ENCODE measurements at places on chromosomes 1 and 21.
A peak's percentile ranks its signal among the peaks of the same experiment; 100 is the strongest.

DNA sequence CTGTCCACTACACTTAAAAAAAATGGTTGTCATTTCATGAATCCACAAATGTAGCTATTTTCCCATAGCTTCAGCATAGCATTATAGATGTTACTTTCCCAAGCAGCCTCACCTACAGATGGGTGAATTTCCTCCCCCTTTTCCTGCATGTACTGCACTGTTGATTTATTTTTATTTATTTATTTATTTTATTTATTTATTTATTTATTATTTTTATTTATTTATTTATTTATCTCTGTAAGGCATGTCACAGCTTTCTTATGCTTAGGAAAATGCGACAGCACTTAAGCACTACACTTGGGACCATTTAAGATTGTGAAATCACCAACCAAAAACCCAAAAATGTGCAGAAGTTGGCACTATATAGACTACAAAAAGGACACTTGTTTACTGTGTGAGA lies 4.9 kb downstream of the CD1A start:
- no peak for DNase-seq

DNA sequence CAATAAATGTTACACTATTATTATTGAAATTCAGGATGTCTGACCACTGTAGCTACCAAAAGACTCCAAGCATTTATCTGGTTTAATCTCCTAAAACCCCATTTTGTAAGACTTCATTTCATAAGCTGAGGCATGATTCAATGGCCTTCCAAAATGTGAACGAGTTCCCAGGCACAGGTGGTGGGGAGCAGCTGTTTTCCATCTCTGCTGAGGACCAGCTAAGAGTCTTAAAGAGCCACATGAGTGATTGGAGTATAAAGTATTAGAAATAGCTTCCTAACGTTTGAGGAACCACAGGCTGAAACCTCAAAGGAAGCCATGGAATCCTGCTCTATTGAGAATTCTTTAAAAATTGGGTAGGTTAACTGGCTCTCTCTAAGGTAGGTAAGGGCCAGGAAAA lies 44.9 kb downstream of the SEC16B start:
- DNase-seq: no peak

- DNase-seq: no peak
Measured at GRCh38 chr21:42862774-42863503, 16.4 kb downstream of the WDR4 start.

DNA sequence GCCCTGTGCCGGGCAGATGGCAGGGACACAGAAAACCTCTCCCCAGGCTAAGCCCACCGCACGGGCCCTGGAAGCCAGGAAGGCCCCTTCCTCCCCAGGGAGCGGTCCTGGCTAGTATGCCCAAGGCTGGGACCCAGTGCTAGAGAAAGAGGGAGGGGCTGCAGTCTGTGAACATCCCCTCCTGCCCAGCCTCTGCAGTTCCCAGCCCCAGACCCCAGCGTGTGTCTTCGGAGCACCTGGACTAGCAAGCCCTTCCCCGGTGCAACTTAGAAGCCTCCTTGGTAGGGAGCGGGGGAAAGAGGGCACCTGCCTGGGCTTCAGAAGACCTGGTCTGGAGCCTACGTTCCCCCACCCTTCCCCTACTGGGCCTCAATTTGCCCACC lies 2.1 kb downstream of the PLEKHG5 start:
- no peak for DNase-seq

DNA sequence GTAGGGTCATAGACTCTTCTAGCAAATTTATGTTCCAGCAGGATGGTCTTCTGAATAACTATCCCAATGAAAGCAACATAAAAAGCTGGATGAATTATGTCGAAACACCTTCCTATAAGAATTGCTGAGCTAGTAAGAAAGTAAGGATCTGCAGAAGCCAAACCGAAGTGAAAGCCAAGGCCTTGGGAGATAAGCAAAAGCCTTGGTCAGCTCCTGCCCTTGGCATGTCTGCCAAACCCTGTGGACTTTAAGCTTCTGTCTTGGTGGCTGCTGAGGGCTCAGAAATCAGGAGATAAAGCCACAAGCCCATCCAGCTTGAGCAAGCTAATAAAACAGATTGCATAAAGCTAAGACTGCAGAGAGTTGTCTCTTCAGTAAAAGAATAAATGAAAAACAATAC lies 81.2 kb upstream of the KCND3 start:
- no peak for DNase-seq

GRCh38 chr1:201356236-201356635 lies 21.2 kb downstream of the TNNT2 start:
- no peak for DNase-seq

GRCh38 chr1:220067269-220068204 lies 21.2 kb upstream of the EPRS1 start:
- DNase-seq: no peak

DNA sequence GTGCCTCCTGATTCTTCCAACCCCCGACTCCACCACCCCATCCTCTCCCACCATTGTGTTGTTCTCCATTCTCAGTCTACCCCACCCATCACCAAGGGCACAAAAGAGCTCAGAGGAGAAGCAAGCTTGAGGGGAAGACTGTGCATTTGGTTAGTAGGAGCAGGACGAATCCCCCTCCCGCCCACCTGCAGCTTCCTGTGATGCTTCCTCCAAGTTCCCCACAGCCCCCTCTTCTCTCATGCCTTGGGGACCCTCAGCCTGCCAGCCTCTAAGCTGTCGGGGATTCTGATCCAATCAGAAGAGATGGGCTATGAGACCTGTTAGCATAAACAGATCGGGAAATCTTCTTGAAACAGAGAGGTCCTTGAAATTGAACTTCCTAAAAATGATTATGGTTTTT lies 22.2 kb upstream of the CAPZB start:
- DNase-seq: no peak

- DNase-seq: no peak
Measured at GRCh38 chr1:68544651-68545050, 47.8 kb upstream of the DEPDC1 start.

- no peak for DNase-seq
Measured at GRCh38 chr1:54650417-54650816, 8.8 kb downstream of the MROH7 start.

DNA sequence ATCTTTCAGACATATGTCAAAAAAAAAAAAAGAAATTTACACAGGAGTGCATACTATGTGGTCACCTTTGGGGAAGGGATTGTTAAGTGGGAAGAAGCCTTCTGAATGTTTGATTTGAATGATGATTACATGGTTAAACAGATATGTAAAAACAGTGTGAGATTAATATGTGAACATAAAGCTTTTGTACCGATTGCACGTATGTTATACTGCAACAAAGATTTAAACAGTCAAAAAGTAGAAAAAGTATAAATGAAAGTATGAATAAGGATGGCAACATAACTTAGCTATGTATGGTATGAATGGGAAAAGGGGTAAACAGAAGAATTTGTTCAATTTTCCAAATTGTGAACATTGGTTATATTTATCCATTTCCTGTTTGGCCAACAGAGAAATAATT lies 10.0 kb upstream of the PLPP3 start:
- no peak for DNase-seq

DNA sequence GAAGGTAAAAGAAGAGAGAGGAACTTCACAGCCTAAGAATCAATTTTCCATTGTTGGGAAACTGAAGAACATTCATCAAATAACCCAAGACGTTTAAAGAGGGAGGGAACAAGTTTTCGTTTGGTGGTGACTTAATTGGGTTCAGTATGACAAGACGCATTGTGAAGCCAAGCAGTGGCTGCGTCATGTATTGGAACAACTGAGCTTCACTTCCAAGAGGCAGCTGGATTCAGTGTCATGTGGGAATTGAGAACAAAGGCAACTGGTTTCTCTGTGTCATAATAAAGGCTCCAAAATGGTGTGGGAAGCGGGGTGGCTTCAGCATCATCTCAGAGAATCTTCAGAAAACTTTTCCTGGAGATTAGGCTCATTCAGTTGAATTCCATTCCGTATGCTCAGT lies 29.8 kb upstream of the RC3H1 start:
- DNase-seq: peak; percentile 34

DNA sequence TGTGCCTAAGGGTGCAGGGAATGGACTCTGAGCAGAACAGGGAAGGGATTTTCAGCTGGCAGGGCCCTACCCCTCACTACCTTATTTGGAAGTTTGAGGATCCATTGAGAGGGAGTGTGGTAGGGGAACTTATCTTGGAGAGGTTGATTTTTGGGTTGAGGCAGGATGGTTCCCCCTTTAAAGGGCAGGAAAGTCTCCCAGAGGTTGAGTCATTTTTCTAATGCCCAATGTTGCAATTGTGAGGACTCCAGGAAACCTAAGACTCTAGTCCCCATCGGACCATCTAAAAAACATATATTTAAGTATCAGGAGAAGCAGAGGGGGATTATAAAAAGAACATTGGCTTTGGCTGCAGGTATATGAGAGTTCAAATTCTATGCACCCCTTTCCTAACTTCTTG lies 47.3 kb downstream of the SAMD13 start:
- no peak for DNase-seq

DNA sequence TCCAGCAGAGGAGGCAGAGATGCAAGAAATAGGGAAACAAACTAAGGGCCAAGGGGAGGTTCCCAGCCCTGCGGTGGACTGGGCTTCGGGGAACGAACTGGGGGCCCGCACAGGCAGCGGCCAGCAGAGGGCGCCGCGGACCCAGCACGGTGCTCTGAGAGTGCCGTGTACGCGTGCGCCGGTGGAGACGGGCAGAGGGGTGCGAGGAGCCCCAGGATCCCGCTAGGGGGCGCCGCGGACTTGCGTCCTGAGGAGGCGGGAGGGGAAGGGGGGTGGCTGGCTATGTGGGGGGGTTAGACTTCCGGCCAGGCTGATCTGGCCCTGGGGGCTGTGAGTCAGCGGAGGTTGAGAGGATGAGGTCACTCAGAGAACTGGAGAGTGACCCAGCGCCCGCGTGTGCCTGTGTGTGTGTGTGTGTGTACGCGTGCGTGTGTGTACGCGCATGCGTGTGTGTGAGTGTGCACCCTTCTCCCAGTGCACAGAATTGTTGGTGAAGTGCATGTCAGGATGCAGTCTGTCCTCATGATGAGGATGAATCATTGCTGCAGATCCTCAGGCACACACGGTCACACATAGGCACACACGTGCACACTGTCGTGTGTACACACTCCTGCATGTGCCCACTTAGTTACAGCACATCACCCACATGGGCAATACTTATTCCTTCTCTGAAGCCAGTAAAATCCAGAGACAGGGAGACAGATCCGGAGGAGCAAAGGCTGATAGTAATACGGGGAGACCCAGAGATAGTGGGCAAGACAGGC lies 17.0 kb downstream of the NES start:
- DNase-seq: peak; percentile 98

DNA sequence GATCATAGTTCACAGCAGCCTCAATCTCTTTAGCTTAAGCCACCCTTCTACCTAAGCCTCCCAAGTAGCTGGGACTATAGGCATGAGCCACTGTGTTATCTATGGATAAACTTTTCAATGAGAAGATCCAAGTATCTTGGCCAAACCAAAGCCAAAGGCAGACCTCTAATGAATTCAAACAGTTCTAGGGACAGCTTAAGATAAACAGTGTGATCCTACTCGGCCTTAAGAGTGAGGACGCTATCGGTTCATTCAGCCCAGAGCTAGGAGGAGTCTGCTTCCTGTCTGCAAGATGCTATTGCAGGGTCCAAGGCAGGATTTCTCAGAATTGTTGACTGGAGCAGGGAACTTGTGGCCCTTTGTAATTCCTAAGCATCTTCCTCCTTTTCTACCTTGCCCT lies 368.7 kb downstream of the ST6GALNAC3 start:
- DNase-seq: no peak

DNA sequence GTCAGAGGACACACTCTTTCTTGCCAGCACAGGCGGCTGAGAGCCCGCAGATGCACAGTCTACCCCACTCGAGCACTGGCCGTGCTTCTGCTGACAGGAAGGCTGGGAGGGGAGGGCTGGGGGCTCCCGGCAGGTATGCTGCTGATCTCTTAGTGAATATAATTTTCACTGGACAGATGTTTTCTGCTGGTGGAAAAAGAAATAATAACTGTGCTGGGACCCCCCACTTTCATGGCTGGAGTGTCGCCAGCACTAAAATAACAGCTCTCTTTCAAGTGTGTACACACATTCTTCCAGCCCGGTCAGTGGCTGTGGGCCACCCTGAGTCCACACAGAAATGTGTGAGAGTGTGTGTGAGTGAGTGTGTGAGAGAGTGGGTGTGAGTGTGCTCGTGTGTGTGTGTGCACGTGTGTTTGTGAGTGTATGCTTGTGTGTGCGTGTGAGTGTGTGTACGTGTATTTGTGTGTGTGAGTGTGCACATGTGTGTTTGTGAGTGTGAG lies 167.7 kb upstream of the USP24 start:
- no peak for DNase-seq

DNA sequence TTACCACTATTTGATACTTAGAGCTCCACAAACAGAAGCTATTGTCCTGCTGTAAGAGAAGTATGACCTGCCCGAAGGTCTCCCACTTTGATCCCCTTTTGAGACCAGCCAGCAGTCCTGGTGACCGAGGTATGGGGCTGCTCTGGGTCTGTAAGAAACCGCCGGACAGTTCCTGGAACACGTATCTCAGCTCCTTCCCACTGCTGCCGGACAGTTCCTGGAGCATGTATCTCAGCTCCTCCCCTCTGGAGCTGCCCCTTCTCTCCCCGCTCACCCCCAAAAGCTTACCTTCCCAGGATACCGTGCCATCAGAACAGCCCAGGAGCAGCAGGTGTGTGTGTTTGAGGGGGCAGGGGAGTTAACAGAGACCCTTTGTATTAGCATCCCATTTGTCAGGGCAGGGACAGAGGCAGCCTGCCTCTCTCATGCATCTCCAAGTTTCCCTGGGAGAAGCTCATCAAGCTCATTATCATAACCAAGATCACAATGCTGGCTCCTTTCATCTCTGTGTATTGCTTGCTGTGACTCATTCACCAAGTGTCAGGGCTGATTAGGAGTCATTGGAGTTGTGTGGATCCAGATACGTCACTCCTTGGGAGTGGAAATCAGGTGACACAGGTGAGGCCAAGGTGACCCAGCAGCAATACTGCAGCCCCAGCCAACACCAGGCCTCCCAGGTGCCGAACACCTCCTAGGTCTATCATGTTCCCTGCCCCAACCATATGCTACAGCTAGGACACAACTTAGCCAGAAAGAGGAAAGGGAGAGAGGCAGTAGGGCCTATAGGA lies 25.3 kb downstream of the OPTC start:
- no peak for DNase-seq

- no peak for DNase-seq
Measured at GRCh38 chr1:87108228-87108627, 193.8 kb downstream of the HS2ST1 start.

DNA sequence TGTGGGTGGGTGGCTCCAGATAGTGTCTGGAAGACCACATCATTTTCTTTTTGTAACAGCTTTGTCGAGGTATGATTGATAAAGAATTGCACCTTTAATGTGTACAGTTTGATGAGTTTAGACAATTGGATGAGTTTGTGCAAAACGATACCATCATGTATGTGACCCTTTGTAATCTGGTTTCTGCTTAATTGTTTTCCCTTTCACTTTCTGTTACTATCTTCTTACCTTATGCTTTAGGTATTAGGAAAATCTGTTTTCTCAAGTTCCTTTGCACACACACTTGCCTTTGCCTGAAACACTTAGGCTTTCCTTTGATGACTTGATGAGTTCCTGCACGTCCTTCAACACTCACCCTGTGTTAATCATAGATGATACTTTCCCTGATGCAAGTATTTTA lies 6.8 kb downstream of the OR10Z1 start:
- no peak for DNase-seq

- DNase-seq: no peak
Measured at GRCh38 chr1:203316626-203317093, 11.3 kb downstream of the BTG2 start.

- DNase-seq: no peak
Measured at GRCh38 chr21:34838956-34839820, 170.4 kb downstream of the CLIC6 start.
